ENCODE measurements at places on chromosomes 3 and 15.

DNA sequence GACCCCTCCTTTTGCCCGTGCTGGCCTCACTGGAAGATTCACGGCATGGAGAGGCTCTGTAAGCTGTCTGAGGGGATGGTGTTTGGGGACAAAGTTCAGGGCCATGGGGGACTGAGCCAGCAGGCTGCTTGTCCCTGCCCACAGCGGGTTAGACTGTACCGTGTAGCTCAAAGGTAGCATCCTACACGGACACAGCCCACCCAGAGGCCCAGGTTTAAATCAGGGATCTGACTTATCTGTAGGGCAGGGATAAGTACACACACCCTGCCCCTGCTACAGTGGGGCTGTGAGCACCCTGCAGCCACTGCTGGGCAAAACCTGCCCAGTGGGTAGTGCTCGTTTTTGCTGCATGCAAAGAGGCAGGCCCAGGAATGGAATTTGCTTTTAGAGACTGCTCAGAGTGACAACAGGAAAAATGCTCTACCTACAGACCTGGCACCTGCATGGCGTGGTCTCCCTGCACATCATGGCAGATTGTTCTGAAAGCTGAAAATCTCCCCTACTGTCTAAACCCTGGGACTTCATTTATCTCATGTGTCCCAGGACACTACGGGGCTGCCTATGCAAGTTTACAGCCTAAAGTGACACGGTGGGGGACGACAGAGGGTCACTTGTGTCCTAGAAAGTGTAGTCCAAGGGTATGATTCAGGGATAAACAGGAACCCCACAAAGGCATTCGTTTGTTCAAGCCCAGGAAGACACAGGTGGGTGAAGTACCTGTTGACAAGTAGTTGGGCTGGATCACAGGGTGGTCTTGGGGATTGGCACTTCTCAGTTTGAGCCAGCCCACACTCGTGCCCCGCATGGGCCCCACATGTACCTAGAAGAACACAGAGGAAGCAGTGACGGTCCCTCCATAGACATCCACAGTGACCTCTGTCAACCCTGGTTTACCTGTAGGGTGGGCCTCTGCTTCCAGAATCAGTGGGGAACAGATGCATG is 27.7 kb downstream of the CHDH start:
- DNase-seq = no peak

DNA sequence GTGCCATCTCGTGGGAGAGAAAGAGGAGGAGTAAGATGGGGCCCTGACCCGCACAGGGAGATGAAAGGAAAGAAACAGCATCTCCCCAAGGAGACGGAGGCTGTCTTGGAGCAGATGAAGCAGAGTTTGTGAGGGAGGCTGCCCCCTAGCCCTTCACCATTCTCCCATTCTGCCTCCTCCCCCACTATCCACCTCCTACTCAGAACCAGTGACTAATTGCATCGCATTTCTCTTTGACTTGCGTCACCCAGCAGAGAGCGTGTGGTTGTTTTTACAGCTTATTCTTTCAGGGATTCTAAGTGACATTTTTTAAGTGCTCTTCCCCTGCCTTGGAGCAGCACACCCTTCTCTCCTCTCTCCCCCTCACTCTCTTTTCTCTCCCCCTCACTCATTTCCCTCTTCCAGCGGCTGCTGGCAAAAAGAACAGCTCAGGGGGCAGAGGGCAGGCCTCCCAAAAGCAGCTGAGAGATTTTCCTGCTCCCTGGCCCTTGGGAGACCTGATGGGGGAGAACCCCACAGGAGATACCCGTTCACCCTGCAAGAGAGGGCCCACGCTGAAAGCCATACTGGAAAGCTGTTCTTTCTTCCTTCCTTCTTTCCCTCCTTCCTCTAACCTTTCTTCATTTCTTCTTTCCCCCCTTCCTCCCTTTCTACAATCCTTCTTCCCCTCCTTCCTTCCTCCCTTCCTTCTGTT is 91.8 kb downstream of the MRPL46 start:
- no peak for DNase-seq

GRCh38 chr3:182725372-182726251 is 67.7 kb upstream of the ATP11B start:
- DNase-seq = no peak

GRCh38 chr3:102230057-102230456 is 204.8 kb upstream of the ZPLD1 start:
- DNase-seq = no peak

- no peak for DNase-seq
Observed at GRCh38 chr15:79989682-79990081, 18.7 kb upstream of the BCL2A1 start.

DNA sequence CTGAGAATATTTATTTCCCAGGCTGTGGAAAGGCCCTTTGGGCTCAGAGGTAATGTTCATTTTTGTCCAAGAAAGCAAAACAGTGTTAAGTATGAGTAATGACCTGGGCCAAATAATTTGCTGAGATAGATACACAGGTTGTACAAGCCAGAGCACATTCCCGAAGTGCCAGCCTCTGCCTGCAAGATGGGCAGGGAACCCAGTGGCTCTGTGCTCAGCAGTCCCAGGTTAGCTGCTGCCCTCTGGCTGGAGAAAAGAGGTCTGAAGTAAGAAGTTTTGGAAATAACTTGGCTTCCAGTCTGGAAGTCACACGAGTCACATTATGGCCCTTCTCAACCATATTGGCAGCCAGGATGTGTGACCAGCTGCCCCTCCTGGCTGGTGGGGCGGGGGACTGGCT is 20.2 kb downstream of the MYZAP start:
- DNase-seq = no peak

DNA sequence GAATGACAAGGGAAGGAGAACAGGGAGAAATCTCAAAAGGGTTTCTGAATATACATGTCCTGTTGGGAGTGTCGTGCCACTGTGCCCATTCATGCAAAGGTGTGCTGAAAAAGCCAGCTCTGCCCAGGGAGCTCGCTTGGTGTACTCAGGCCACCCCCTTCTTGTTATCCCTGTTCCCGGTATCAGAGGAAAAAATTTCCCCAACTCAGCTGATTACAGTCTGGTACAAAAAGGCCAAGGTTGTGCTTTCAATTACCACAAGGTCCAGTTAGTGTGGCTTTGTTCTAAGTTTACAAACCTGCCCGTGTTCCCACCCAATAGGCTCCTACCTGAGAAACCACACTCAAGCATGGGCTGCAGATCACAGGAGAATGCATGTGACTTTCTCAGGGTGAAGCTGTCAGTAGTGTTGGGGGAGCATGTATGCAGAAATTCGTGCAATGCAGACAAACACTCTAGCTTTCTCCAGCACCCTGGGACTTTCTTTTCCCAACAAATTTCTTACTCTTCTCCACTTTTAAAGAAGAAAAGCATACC is 648.5 kb downstream of the NR2F2 start:
- DNase-seq = no peak

- DNase-seq = no peak
Observed at GRCh38 chr3:29764041-29764440, 483.2 kb downstream of the RBMS3 start.

GRCh38 chr3:129046037-129046731 is 14.4 kb upstream of the GP9 start:
- DNase-seq = no peak

DNA sequence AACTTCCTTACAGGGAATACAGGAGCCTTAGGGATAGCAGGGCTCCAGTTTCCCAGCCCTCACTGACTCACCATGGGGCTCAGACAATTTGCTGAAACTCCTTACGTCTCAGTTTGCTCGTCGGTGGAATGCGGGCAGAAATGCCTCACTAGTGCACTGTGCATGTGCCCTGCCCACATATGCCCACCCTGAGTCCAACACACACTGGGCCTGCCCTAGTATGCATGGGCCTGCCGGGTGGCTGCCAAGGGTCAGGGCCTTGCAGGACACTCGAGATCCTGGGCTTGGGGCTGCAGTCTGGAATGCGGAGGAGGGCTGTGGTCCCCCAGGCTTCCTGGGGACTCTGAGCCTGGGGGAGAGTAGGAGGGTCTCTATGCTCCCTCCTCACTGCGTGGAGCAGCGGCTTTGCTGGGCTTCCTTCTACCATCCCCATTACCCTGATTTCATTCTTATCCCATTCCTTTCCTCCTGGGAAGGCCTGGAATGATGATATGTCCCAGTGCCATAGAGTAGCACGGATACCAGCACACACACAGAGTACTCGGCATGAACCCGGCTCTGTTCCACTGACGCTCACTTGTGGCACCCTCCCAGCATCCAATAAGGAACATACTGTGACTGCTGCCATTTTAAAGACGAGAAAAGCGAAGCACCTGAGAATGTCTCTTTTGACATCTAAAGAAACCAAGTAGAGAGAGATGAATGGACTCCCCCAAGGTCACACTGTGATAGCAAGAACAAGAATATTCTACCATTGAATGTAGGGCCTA is 124.2 kb downstream of the ASB7 start:
- DNase-seq = no peak
